ENCODE measurements at places on chromosomes 6 and 20.

GRCh38 chr6:134389129-134389528 lies 71.2 kb upstream of the SGK1 start:
- DNase-seq, result no peak

- no peak for DNase-seq
These were observed 57.2 kb downstream of the SHLD1 start for GRCh38 chr20:5807431-5807830.

GRCh38 chr6:21915707-21916260 lies 322.2 kb downstream of the SOX4 start:
- no peak for DNase-seq

DNA sequence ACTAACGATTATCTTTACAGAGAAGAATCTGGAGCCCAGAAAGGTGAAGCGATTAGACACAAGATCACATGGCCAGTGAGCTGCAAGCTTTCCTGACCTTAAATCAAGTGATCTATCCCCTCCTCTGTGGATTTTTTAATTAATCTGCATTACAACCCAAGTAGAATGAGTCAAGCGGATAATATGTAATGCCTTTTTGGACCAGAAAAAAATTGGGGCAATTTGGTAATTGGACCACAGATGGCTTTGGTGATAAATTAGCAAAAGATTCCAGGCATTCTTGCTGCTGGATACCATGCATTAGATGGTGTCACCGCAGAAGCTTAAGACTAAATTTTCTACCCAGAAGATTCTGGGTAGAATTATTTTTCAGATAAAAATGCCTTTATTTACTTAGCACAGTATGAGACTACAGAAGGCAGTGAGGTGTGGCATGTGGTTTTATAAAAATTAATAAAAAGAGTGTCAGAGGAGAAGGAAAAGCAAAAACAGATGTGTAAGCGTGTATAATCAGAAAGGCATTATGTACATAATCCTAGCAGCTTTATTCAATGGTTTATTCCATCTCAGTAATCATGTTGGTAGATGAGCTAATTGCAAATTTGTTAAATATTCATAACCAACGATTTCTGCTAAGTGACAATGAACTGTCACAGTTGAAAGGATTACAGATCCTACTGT lies 53.9 kb upstream of the PCSK2 start:
- no peak for DNase-seq

GRCh38 chr6:125193208-125193607 lies 39.6 kb downstream of the TPD52L1 start:
- DNase-seq, result no peak

DNA sequence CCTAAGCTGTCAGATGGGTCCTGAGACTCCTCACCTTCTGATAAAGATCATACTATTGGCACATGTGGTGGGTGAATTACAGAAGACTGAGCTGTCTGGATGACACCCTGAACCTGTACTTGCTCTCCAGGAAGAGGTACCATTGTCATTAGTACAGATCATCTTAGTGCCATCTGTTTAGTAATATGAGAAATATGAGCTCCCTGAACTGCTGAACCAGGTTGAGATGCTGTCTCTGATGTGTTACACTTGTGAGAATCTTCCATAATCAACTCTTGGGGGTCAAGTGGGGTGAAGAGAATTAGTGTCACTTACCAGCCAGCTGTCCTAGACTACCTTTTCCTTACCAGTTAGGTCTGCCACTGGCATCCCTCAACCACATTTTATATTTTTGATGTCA lies 531.0 kb downstream of the EPHA7 start:
- DNase-seq, result no peak

GRCh38 chr6:31737315-31737990 lies 1.1 kb upstream of the CLIC1 start:
- no peak for DNase-seq

DNA sequence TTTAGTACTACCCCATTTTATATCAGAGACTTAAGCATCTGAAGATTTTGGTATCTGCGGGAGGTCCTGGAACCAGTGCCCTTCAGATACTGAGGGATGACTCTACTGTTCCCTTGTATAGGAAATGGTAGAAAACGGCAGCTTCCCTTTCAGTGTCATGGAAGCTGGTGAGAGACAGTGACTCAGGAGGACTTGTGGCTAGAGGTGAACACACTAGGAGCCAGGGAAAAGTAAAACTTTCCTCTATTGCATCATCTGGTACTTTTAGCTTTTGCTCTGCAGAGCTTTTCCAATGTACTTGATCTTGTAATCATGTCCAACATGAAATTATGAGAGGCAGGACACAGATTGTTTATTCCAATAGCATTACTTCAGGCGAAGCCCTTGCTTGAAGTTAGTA lies 45.0 kb downstream of the RNF144B start:
- no peak for DNase-seq

DNA sequence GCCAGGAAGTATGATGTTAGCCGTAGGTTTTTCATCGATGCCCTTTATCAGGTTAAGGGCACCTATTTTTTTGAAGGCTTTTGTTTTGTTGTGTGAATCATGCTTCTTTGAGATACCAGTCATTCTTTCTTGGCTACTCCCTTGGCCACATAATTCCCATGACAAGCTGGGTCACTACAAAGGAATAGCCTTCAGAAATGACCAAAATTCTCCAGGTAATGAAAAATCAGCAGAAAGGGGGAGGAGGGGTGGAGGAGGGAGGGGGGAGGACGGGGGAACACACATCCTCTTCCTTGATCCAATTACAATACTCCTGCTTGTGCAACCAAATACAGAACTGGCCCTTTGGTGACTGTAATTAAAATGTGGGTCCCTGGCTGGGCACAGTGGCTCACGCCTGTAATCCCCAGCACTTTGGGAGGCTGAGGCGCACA lies 21.7 kb upstream of the TGM2 start:
- no peak for DNase-seq

DNA sequence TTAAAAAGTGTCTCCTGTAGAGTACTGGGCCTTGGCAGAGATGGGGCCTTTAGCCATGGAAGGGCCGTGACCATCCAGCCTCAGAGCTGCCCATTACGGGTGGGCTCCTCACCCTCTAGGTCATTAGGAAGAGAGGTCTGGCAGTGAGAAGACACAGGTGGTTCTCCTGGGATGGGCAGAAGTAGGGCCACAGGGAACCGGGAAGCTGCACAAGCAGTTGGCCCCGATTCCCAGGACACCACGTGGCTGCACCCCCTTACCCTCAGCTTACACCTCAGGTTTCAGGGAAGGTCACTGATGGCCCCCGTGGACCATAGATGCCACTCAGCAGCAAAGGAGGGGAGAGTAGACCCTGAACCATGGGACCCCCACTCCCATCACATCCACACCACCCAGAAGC lies 1.6 kb downstream of the RAET1G start:
- DNase-seq, result no peak

GRCh38 chr20:25669826-25670422 lies 26.7 kb downstream of the ZNF337 start:
- no peak for DNase-seq

GRCh38 chr6:28643017-28643740 lies 117.5 kb downstream of the GPX5 start:
- no peak for DNase-seq

- DNase-seq, result no peak
These were observed 98.4 kb downstream of the IPCEF1 start for GRCh38 chr6:154258064-154258757.

DNA sequence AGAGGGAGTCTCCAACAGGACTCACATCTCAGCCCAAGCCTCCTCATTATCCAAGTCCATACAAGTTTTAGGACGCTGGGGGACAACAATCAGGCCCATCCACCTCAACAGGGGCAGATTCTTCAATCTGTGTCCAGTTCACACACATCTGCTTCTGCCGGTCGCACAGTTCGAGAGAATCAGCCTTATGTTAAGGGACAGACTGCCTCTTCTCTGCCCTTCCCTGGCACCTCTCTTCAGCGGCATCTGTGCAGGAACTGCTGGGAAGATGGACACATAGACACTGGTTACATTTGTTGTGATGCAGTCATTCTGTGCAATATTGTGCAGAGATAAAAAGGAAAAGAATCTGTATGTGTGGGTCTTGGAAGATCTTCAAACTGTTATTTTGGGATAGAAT lies 21.0 kb downstream of the ULBP1 start:
- DNase-seq, result no peak

- no peak for DNase-seq
These were observed 341.6 kb downstream of the QKI start for GRCh38 chr6:163756079-163756478.

GRCh38 chr6:136618086-136618485 lies 67.9 kb upstream of the MAP7 start:
- DNase-seq, result no peak

- no peak for DNase-seq
These were observed 78.6 kb downstream of the TPBG start for GRCh38 chr6:82442061-82442719.

- no peak for DNase-seq
These were observed 648.3 kb upstream of the ADGRB3 start for GRCh38 chr6:67986694-67987232.

All from T-helper 9 cell (primary cell).